ENCODE measurements at places on chromosomes 11 and 22.

DNA sequence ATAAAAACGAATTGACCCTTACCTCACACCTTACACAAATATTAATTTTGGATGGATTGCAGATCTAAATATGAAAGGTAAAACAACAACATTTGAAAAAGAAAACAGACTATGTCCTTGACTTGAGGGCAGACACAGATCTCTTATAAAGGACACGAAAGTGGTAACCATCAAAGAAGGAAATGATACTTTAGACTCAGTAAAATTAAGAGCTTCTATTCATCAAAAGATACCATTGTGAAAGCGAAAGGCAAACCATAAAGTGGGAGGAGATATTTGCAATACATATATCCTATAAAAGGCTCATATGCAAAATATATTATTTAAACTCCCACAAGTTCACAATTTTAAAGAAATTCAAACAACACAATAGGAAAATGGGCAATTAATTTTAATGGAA, 5.0 kb downstream of the HEPACAM start:
- DNase-seq: no peak

- DNase-seq: no peak
These were observed 65.4 kb downstream of the MICAL2 start for GRCh38 chr11:12175694-12176241.

GRCh38 chr22:40797427-40797826, 21.7 kb downstream of the SLC25A17 start:
- no peak for DNase-seq

DNA sequence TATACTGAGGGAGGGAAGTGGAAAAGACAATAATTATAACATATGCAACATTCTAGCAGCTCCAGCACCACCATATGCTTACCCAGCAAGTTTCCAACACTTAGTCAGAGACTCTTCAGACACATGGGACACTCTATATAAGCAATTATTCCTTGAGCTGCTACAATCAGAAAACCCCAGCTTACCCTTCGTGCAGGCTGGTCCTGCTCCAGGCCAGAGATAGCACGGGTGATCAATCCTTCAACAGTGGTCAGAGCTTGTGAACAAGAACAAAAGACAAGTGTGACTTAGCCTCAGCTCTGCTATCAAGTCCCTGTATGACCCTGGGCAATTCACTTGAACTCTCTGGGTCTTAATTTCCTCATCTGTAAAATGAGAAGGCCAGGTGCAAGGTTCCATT, 1.5 kb downstream of the ZPR1 start:
- no peak for DNase-seq

GRCh38 chr11:75576499-75576918, 14.5 kb downstream of the SERPINH1 start:
- no peak for DNase-seq

DNA sequence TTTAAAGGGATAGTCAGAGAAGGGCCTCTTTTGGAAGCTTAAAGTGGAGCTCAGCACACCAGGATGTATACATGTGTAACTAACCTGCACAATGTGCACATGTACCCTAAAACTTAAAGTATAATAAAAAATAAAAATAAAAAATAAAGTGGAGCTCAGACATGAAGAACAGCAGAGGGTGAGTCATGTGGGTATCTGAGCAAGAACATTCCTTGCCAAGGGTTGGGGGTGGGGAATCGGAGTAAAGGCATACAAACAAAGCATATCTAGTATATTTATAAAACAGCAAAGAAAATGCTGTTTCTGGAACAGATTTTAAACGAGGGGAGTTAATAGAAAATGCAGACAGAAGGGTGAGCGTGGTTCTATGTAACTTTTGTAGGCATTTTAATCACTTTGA, 562.6 kb upstream of the ANO3 start:
- DNase-seq: no peak

GRCh38 chr11:70729949-70730348, 331.6 kb downstream of the CTTN start:
- DNase-seq: no peak

- DNase-seq: no peak
These were observed 64.8 kb downstream of the CELSR1 start for GRCh38 chr22:46472722-46473016.

DNA sequence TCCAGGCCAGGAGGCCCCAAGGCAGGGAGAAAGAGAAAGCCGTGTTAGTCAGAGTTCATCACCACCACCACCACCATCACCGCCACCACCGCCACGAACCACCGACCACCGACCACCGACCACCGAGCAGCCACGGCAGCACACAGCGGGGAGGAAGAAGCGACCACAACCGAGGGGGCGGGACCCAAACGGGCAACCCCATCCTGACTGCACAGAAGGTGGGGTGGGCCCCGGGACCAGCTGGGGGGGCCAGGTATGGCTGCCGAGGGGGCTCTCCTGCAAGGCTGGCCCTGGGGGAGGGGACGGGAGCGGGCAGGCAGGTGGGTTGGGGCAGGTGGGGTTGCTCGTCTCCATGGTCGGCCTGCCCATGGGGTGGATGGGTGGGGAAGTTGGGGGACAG, 34.2 kb downstream of the SYT7 start:
- DNase-seq: no peak

DNA sequence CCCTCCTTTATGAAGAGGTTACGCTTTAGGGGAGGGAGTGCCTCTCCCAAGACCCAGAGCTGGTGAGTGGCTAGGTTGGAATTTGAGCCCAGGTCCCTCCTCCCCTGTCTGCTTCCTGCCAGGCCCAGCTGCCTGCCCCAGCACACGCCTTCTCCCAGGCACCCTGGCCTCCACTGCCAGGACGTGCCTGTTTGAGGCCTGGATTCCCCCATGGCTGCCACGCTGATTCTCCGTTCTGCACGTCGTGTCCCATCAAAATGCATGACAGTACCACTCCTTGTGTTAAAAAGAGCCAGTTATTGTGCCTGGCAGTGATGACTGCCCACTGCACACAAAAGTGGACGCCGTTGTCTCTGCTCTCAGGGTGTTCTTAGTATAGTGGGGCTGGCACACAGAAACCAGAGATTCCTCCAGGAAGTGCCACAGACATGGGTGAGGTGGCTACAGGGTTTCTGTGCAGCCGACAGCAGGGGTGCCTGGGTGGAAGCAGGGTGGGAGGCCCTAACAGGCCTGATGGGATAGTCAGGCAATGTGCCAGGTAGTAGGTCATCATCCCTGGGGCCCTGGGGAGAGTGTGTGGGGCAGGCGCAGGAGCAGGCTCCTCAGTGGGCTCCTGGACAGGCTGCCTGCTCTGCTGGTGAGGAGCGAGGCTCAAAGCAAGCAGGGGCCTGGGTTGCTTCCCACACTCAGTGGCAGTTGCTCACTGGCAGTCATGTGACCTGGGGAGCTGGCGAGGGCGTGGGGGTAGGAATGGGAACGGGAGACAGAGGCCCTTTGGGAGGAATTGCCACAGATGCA, 24.2 kb downstream of the MED15 start:
- DNase-seq: no peak

DNA sequence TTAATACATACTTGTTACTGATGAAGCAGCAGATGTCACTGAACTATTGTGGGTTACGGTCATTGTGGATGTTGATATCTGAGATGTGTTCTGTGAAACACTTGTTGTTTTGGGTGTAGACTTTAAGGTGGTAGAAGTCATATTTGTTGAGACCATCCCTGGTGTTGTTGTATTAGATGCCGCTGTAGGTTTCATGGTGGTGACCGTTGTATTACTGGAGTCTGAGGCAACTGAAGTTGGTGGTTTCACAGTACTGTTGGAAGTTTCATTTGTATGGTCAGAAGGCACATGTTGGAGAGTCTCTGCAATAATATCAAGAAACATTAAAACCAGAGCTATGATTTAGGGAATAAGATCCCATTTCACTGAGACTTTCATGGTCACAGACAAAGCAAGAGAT, 50.7 kb downstream of the TMEM123 start:
- no peak for DNase-seq

GRCh38 chr11:113461639-113462038, 13.6 kb downstream of the DRD2 start:
- no peak for DNase-seq

GRCh38 chr11:41145420-41145819, 314.0 kb downstream of the LRRC4C start:
- no peak for DNase-seq

GRCh38 chr11:60809249-60809648, 24.1 kb downstream of the MS4A10 start:
- no peak for DNase-seq

- no peak for DNase-seq
These were observed 22.8 kb upstream of the PICK1 start for GRCh38 chr22:38034278-38034882.

GRCh38 chr11:59200423-59200746, 12.3 kb downstream of the MPEG1 start:
- DNase-seq: no peak

DNA sequence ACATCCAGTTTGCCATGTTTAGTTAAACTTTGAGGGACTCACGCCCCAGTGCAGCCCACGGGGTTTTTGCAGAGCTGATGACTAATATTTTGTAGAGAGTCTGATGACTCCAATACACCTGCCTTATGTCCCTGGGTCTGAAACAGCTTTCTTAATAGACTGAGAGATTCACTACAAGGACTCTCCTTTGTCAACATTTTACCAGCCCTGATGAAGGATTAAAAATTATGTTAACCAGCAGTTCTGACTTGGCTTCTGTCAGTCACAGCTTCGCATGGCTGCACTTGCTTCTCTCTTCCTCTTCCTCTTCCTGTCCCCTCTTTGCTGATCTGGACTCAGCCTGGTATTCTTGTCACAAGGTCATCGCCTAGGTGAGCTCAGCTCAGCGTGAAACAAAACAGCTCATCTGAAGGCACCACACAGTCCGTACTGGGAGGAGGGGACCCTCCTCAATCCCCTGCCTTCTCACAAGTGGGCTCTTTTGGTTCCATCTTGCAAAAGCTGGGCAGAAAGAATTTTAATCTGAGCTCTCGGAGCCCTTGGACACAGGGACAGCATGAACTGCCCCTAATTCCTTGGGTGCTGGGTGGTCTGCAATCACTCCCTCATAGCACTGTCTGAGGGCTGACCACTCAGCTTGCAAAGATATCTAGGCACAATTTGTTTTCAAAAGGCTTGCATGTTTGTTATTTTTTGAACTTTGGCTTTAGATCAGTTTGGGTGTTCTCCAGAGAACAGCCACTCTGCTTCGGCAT, 38.1 kb upstream of the POU2AF1 start:
- no peak for DNase-seq

DNA sequence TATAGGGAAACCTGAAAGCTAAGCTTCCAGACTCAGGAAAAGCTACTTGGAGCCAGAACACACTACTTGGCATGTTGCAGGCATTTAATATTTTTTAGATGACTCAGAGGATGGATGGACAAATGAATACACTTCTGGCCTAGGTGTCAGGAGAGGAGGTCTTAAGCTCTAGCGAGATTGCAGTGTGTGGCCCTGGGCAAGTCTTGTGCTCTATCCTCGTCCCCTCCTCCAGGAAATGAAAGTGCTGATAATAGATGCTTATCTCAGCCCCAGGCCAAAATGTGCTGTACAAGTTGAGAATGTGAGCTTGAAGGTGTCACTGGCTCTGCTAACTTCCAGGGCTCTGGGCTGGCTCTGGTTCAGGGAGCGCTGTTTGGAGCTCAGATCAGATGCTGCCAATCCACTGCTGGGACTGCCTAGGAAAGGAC, 136.3 kb downstream of the PKNOX2 start:
- DNase-seq: no peak

GRCh38 chr11:112115386-112115785, 28.7 kb downstream of the SDHD start:
- DNase-seq: no peak

DNA sequence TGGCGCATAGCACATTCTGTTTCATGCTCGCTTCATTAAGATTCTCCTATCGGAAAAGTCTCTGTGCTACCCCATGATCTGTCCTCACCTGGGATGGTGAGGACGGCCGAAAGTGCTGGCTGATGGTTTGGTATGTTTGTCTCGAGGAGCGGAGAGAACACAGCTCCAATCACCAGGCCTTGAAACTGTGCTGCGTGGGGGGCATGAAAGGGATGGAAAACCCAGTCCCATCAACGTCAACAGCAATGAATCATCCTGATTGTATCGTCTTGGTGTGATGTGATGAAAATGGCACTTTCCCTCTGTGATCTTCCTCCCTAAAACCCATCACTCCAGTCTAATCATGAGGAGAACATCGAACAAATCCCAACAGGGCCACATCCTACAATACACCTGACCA, 8.4 kb downstream of the FXYD6 start:
- no peak for DNase-seq

DNA sequence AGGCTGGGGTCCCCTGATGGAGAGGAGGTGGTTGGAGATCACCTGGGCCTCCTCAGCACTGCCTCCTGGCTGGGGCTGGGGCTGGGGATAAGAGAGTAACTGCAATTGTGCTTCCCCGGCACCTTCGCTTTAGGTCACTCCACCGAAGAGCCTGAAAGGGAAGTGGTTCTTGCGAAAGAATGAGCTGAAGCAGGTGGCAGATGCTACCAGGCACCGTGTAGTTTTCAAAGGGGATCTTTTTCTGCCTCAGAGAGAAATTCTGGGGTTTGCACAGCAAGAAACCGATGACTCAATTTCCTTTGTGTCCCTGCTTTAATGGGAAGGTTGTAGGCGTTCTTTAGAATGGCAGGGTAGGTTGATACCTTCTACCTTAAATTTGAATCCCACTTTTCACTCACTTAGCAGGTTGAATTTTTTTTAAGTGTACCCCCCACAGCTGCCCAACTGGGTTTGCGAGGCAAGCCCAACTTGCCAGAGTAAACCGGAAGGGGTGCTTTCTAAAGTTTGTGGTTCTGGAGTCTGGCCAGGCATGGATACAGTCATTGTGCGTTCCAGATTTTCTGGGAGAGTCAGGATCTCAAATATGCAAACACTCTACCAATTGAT, 5.3 kb downstream of the CD44 start:
- peak; percentile 73 for DNase-seq

GRCh38 chr11:82960779-82961143, 59.2 kb downstream of the DDIAS start:
- DNase-seq: no peak

All from central memory CD4-positive, alpha-beta T cell (primary cell).